ENCODE measurements at places on chromosomes 11 and 22. TPM values are rescaled to one million over a fixed set of nuclear protein-coding genes. Genes with fewer than 3 reads are reported as not detected.

Gene KIRREL3
- total RNA-seq = not detected

Gene MYEOV
- total RNA-seq = 1.7 TPM

Gene SLC17A6
- total RNA-seq = not detected

Gene TMEM138
- total RNA-seq = 29.1 TPM

Gene SUSD2
- total RNA-seq = 1.7 TPM

Gene SYNGR1
- total RNA-seq = 6.5 TPM

Gene RBFOX2
- 58.8 TPM for total RNA-seq

Gene SCUBE1
- not detected for total RNA-seq

Gene C11orf42
- not detected for total RNA-seq

Gene C1QTNF4
- total RNA-seq = 0.92 TPM

Gene IGSF9B
- total RNA-seq = 0.92 TPM

Gene SLC25A18
- 0.51 TPM for total RNA-seq

Gene DEFB131B
- not detected for total RNA-seq

Gene TMEM258
- total RNA-seq = 75.7 TPM

Gene PGA5
- not detected for total RNA-seq

Gene TSGA10IP
- total RNA-seq = not detected

Gene GLB1L2
- total RNA-seq = 4.0 TPM

Gene CCDC86
- 34.1 TPM for total RNA-seq

Gene OR52I2
- total RNA-seq = not detected

Gene RCOR2
- 2.3 TPM for total RNA-seq

Gene DUSP8
- total RNA-seq = 0.56 TPM

Gene CRYBB2
- not detected for total RNA-seq

Gene APOBEC3A
- total RNA-seq = not detected

Gene SERPING1
- 0.42 TPM for total RNA-seq

Gene MSANTD4
- total RNA-seq = 11.8 TPM

Gene IFITM10
- 3.3 TPM for total RNA-seq

Gene MOGAT2
- total RNA-seq = not detected

Gene SLC6A5
- not detected for total RNA-seq

Gene CARD18
- total RNA-seq = 2.0 TPM

Gene TYR
- total RNA-seq = not detected

Gene GAB4
- not detected for total RNA-seq

Gene MFRP
- not detected for total RNA-seq

Gene GRM5
- total RNA-seq = not detected

Gene TRIM6
- total RNA-seq = 4.7 TPM

Gene GAL
- total RNA-seq = 8.5 TPM

Gene ANKRD49
- total RNA-seq = 7.7 TPM

Gene SEC14L3
- total RNA-seq = not detected

Gene SAA4
- total RNA-seq = 0.42 TPM

Gene CDC42EP2
- 9.5 TPM for total RNA-seq

Gene QSER1
- 13.9 TPM for total RNA-seq

Gene TMPRSS6
- not detected for total RNA-seq

Gene TRAF6
- total RNA-seq = 4.4 TPM

Gene INSC
- not detected for total RNA-seq

Gene GAL3ST1
- not detected for total RNA-seq

Gene OR10A2
- total RNA-seq = not detected

Gene OR8A1
- not detected for total RNA-seq

Gene OR8H1
- total RNA-seq = not detected

Gene HORMAD2
- total RNA-seq = not detected

Gene MMP13
- 2.3 TPM for total RNA-seq
